NT2/D1 (cell line): ENCODE measurements at places on chromosomes 12 and 14.

- no peak for DNase-seq
Observed at GRCh38 chr12:88726806-88727720, 146.8 kb upstream of the KITLG start.

DNA sequence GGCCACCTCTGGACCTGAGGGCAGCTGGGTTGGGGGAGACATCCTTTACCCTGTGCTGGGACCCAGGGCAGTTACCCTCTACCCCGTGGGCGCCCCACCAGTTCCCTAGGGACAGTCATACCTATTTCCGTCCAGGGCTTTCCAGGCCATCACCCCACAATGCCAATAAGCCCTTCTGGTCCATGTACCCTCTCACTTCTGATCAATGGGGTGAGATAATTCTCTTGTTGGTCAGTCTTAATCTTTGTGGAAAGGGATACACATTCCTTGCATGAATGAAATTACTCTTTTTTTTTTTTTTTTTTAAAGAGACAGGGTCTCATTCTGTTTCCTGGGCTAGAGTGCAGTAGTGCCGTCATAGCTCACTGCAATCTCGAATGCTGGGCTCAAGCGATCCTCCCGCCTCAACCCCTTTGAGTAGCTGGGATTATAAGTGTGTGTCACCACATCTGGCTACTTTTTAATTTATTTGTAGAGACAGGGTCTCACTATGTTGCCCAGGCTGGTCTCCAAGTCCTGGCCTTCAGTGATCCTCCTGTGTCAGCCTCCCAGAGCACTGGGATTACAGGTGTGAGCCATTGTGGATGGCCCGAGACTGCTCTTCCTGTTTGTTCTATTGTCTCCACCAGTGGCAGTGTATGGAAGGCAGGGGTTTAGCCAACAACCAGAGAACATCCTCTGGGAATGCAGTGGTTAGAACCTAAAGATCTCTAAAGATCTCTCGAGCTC, 46.3 kb upstream of the STON2 start:
- DNase-seq: no peak

- no peak for DNase-seq
Observed at GRCh38 chr12:85296362-85296761, 16.3 kb downstream of the ALX1 start.

DNA sequence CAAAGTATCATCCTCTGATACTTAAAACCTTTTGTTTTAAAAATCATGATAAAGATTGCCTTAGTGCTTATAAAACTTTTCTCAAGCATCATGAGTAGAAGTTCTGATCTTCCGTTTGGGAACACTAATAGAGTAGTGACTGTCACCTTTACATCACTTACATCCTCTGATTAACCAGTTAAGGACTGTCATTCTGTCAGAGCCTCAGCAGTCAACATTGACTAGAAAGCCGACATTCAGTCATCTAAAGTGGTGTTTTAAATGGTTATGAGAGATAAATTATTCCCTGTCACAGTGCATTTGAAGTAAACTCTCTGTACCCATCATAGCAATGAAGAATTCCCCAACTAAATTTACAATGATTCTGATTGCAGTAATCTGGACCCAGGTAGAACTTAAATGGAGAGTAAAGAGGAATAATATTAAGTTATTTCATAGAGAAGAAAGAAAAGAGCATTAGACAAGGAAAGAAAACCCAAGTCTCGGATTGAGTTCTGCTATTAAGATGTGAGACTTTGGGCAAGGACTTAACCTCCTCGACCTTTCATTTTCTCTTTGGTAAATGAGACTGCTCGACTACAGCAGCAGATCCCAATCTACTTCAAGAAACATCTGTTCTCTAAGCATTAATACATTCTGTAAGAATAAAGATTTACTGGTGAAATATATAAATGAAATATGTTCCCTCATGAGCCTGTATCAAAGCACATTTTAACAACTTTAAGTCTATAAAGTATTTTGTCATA, 563.9 kb upstream of the LMO3 start:
- no peak for DNase-seq

DNA sequence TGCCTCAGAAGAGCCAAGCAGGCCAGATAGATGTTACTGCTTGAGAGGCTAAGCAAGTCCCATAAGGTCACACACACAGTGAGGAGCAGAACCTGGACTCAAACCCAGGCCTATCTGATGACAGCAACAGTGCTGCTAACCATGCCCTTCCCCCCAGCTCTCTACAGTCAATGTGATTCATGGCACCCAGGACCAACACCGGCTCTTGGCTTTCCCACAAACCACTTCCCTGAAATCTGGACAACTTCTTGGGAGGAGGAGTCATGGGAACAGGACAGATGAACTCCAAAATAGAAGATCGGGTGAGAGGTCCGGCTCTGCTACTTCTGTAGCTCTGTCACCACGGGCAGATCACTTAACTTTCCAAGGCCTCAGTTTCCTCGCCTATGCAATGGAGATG, 716 bp upstream of the PTGDR start:
- DNase-seq: no peak

DNA sequence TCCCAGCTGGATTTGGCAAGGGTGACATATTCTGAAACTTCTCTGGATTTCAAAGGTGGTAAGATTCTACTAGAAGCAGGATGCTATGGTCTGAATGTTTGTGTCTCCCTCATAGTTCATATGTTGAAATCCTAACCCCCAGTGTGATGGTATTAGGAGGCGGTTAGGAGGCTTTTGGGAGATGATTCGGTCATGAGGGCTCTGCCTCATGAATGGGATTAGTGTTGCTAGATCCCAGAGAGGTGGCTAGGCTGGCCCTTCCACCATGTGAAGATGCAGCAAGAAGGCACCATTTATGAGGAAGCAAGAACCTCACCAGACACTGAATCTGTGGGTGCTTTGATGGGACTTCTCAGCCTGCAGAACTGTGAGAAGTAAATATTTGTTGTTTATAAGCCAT, 11.0 kb upstream of the PEX5 start:
- DNase-seq: no peak

GRCh38 chr14:73133795-73134194, 2.5 kb upstream of the PSEN1 start:
- no peak for DNase-seq

DNA sequence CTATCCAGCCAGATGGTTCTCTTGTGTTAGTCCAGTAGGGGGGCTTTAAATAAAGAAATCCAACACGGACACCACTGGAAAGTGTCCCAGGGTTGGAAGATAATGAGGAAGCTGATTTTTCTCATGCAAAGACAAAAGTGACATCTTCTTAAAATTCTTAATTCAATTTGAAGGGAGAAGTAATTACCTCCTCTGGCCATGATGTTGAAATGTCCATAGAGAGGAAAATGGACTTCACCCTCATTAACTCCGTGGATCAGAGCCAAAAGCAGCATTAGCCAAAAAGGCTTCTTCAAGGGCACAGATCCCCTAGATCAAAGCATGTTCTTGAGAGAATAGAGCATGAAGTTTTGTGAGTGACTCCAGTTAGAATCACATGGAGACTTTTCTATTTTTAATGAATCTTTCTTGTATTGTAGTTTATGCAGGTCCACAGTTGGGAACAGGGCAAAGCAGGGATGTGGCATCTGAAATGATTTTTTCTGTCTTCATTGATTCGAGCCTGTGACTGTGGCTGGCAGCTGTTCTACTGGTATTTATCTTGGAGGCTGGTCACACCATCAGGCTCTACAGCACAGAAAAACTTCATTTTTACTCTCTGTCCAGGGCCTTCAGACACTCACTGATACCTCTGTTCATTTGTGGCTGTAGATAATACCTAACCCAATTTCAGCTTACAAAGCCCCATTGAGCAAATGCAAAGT, 1002.5 kb downstream of the AACS start:
- no peak for DNase-seq

DNA sequence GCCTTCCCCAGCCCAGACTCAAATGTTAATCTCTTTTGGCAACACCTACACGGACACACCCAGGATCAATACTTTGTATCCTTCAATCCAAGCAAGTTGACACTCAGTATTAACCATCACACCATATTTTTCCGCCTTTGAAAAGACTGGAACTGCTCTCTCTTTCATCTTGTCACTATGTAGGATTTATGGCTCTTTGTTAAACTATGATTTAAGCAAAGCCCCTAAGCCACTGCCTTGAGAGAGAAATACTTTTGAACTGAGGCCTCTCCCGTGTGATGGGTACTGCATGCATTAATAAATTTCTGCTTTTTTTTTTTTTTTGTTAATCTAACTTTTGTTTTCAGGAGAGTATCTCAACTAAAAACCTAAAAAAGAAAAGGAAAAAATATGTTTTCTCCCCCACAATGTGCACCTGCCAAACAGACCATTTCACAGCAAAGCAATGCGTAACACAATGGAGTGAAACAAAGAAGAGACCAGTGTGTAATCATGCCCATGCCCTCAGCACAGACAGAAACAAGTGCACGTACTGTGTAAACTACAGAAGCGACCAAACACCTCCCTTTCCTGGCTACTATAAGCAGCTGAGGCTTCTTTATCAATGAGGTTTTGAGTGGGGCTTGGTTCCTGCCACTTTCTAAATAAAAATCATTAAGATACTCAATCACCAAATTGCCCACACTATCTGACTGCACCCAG, 28.3 kb upstream of the ETFBKMT start:
- no peak for DNase-seq

DNA sequence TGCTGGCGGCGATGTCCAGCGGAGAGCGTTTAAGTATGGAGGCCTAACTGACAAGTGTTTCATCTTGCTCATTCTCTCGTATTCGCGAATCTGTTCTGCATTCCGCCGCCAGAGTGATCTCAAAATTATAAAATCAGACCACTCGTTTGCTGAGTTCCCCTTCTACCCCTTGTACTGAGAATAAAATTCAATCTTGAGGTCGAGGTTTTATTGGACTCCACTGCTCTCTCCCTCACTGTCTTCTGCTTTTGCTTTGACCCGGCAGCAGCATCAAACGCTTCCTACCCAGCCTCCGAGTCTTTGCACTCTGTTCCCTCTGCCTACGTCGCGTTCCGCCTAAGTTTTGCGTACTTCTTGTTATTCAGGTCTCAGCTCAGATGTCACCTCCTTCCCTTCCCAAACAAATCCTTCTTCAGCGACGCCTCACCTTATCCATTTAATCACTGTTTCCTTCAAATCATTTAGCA, 462 bp downstream of the KNTC1 start:
- DNase-seq: no peak

DNA sequence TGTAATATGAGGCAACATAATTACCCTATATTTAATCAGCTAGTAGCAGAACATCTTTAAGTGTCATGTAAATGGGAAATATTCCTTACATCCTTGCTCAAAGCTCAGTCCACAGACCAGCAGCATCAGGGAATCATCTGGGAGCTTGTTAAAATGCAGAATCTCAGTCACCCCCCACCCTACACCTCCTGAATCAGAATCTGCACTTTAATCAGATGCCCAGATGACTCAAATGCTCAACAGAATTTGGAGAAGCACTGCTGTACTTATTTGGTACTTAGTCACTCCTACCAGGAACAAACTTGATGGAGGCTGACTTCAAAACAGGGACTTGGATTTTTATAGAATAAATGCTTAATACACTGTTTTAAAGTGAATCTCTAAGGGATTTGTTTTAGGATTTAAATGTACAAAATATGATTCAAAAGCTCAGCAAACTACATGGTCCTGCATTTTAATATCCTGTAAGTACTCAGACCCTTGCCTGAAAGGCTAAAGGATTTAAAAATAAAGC, 96.5 kb downstream of the ARMH4 start:
- no peak for DNase-seq

GRCh38 chr12:93679308-93679925, 2.2 kb downstream of the CRADD start:
- DNase-seq: no peak

DNA sequence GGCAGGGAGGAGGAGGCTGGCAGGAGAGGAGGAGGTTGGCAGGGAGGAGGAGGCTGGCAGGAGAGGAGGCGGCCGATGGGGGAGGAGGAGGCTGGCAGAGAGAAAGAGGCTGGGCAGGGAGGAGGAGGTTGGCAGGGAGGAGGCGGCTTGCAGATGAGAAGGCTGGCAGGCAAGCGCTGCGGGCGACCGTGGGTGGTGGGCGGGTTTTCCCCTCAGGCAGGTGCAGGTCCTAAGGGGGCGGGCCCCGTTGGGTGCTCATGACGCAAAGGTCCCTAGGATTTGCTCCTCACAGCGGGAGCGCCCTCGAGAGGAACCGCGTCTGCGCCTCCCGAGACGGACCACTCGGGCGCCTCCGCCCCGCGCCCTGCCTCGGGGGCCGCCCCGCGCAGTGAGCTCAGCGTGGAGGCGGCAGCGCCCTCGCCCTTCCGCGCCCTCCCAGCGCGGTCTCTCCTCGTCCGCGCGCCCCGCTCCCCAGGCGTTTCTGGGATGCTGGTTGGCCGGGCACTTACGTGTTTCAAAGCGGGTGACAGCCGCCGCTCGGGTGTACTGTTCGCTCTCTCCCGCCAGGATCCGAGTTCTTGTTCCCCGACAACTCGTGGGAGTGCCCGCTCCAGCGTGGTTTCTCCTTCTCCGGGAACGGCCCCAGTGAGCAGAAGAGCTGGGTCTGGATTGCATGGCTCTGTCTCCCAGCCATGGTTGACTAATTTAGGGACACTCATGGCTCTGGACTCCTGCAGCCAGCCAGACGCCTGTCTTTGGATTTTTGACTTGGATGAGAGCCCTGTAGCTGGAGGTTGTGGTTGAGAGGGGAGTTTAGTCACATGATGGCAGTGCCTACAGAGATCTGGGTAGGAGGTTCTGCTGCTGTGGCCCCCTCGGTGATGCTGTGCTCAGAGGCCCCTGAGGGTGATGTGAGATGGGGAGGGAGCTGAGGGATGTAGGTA, 64.1 kb upstream of the PPP4R3A start:
- no peak for DNase-seq

- DNase-seq: no peak
Observed at GRCh38 chr12:82505150-82505549, 146.8 kb downstream of the METTL25 start.

- DNase-seq: no peak
Observed at GRCh38 chr12:82930301-82930700, 243.6 kb downstream of the TMTC2 start.

DNA sequence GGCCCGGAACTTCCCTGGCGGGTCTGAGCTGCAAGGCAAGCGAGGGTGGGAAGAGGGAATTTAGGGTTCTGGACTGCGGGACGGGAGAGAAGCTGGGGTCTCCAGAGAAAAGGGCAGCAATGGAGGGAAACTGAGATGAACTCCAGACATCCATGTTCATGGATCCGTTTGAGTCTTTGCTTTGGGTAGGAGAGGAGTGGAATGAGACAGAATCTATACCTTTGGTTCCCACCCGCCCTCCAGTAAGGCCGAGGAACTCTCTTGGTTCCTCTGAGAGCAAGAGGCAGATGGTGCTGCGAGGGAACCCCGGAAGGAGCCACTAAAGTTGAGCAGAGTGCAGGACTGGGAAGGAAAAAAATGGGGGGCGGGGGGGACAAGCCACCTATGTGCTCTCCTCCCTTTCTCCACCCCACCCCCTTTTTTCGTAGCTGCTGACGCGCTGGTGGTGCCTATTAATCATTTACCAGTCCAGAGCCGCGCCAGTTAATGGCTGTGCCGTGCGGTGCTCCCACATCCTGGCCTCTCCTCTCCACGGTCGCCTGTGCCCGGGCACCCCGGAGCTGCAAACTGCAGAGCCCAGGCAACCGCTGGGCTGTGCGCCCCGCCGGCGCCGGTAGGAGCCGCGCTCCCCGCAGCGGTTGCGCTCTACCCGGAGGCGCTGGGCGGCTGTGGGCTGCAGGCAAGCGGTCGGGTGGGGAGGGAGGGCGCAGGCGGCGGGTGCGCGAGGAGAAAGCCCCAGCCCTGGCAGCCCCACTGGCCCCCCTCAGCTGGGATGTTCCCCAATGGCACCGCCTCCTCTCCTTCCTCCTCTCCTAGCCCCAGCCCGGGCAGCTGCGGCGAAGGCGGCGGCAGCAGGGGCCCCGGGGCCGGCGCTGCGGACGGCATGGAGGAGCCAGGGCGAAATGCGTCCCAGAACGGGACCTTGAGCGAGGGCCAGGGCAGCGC, 1.2 kb downstream of the SSTR1 start:
- DNase-seq: no peak

GRCh38 chr12:30902596-30902995, 24.0 kb upstream of the TSPAN11 start:
- DNase-seq: no peak
